Hair follicle dermal papilla cell (primary cell): ENCODE measurements at places on chromosomes 6 and 20. TPM values are rescaled to one million over a fixed set of nuclear protein-coding genes. Genes with fewer than 3 reads are reported as not detected.

GLP1R gene
- total RNA-seq = not detected in 2 replicates

TRAPPC3L gene
- total RNA-seq = 0.49 TPM in 1 of 2 replicates, not detected in the other

PKIB gene
- 0.12 and 0.16 TPM in 2 replicates for total RNA-seq

KIF13A gene
- 86.8 and 114 TPM in 2 replicates for total RNA-seq

SLC39A7 gene
- 132 and 144 TPM in 2 replicates for total RNA-seq

MICB gene
- 12.9 and 15.9 TPM in 2 replicates for total RNA-seq

CCN6 gene
- total RNA-seq = not detected in 2 replicates

OOEP gene
- 0.16 TPM in 1 of 2 replicates, not detected in the other for total RNA-seq

TINAG gene
- not detected in 2 replicates for total RNA-seq

ADTRP gene
- 0.36 and 0.81 TPM in 2 replicates for total RNA-seq

HIVEP1 gene
- 19.9 and 26.9 TPM in 2 replicates for total RNA-seq

CCDC28A gene
- 5.8 and 7.0 TPM in 2 replicates for total RNA-seq

GZF1 gene
- total RNA-seq = 12.9 and 14.6 TPM in 2 replicates

PPP1R11 gene
- 34.6 and 36.7 TPM in 2 replicates for total RNA-seq

AAR2 gene
- 45.1 and 48.5 TPM in 2 replicates for total RNA-seq

OR2H2 gene
- total RNA-seq = not detected in 2 replicates

ME1 gene
- total RNA-seq = 28.7 and 31.9 TPM in 2 replicates

TSPO2 gene
- not detected in 2 replicates for total RNA-seq

MLIP gene
- total RNA-seq = not detected in 2 replicates

CRISP3 gene
- total RNA-seq = not detected in 2 replicates

MGME1 gene
- 6.6 and 10.1 TPM in 2 replicates for total RNA-seq

HLA-DQA1 gene
- total RNA-seq = not detected in 2 replicates

IPCEF1 gene
- total RNA-seq = 0.24 and 0.65 TPM in 2 replicates
